ENCODE measurements at places on chromosomes 1 and 21. TPM values are rescaled to one million over a fixed set of nuclear protein-coding genes. Genes with fewer than 3 reads are reported as not detected.

DNA sequence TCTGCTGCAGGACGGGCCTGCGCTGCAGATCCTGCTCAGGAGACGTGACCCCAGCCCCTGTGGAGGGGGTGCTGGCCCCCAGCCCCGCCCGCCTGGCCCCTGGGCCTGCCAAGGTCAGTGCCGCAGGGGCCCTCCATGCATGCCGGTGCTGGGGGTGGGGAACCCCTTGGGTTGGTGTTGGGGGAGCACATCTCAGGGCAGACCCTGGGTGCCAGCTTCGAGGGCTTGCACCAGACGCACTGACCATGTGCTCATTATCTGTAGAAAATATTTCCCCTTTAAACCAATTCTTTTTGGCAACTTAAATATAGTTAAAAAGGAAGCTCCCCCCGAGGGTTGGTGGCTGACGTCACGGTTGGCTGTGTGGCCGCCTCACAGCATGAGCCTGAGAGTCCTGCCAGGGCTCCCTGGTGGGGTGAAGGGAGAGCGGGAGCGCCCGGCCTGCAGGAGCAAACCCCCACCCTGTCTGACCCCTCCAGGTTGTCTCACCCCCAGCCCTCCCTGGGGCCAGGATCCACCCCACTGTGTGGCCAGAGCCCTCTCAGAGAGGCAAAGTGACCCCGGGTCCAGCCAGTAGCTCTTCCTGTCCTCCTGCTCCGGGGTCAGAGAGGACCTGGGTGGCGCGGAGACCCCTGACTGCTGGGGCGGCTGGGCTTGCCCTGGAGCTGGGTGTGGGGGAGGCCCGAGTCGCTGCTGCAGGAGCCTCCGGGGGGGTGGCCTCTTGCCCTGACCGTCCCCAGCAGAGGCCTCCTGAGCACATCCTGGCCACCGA is 5.3 kb upstream of the PFKL start:
- DNase-seq: no peak

DNA sequence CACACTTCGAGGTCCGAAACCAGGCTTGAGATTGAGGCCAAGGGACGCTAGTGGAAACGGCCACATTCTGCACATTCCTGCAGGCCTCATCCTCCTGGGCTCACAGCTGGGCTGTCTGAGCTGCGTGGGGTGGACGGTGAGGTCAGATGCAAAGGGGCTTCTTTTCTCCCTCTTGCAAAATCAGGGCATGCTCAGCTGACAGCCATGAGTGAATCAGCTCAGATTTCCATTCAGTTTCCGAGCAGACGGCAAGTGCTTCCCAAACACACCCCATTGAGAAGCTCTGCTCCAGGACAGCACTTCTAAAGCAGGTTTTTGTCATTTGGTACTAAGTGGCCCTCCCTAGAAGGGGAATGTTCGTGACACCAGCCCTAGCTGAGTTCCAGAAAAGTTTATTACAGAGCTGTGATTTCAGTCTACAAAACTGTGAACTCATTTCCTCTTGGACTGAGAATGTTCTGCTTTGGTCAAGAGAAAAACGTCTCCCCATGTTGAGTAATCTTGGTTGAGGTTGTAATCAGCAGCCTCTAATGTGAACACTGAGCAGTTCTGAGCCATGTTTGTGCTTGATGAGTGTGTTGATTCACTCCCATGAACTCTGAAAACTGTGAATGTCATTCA is 10.0 kb downstream of the PDPN start:
- DNase-seq: no peak

GRCh38 chr1:233293556-233294446 is 1.7 kb downstream of the PCNX2 start:
- no peak for DNase-seq

GRCh38 chr1:191929383-191929782 is 228.9 kb upstream of the RGS18 start:
- no peak for DNase-seq

GRCh38 chr1:186884251-186884650 is 55.5 kb downstream of the PLA2G4A start:
- no peak for DNase-seq

KRTAP19-4 gene
- not detected for polyA plus RNA-seq

MAP3K21 gene
- polyA plus RNA-seq: 24.7 TPM
